H9 (cell line): ENCODE measurements at places on chromosomes 2 and 18.

DNA sequence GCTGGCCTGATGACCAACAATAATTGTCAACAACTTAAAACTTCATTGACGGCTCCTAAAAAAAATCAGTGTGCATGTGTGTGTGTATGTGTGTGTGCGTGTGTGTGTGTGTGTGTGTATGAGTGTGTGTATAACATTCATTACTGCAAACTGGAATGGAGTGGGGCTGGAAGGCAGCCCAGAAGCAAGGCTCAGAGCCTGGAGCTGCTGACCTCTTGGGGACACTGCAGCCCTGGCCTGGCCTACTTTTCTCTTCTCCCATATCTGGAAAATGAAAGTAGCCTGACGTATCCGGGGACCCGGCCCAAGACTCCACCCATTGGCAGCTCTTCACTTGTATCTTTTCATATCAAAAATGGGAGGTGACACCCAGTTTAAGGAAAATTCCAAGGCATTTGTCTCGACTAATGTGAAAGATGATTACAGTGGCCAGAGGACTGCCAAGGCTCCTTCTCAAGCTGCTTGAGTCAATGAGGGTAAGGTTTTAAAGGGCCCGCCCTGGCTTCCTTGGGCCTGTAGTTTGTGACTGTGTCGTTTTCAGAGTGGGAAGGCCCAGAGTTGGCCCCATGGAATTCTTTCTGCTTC, 72.4 kb upstream of the IL1R1 start:
- no peak for DNase-seq

- DNase-seq: no peak
Observed at GRCh38 chr2:232473467-232473890, 14.2 kb downstream of the ECEL1 start.

DNA sequence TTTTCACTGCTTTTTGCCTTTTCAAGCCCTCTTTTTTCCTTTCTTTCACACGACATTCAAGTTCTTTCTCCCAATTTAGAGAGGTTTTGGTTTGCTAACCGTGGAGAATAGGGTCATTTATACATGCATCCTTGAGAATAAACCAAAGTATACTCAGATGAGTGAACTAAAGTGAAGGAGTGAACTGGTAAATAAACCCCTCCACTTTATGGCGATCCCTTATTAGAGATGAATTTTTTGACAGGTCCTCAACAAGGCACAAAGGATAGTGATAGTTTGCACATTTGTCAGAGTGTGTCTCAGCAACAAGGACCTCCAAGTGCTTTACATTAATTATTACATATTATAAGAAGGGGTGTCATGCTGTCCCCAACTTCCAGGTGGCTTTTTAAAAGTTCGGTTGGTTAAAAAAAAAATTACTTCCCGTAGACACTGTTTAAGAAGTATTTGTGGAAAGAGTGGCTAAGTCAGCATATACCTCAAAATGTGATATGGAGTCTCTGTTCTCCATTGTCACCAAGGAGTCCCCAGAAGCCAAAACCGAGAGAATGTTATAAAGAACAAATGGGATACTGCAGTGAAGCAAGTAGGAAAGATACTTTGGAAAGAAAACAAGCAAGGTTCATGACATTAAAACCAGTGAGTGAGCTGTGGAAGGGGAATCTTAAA, 1.7 kb upstream of the SLC40A1 start:
- DNase-seq: no peak

- no peak for DNase-seq
Observed at GRCh38 chr18:46542545-46542944, 114.5 kb downstream of the LOXHD1 start.

DNA sequence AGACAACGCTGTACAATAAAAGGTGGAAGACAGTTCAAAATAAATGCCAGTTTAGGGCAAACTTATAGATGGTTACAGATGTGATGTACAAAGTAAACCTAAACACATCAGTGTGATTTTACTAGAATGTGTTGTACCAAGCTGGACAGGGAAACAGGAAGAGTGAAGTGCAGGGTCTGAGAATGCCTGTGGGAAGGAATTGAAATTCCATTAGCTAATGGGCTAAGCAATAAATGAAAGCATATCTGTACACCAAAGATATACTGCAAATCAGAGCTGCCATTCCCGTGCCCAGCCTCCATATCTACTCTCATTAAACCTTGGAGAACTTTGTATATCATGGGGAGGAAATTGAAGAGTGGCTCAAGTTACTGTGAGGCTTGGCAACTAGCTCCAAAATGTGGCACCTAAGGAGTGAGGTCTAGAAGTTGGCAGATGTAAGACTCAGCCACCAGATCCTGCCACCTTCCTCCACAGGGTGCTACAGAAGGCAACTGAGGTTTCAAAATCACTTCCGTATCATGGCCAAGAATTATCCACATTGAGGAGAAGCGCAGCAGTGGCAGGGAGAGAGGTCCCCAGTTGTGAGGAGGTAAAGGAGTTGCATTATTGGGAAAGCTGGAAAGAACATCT, 277.8 kb downstream of the TCF4 start:
- DNase-seq: no peak

GRCh38 chr18:42222557-42222956, 267.5 kb downstream of the PIK3C3 start:
- no peak for DNase-seq

GRCh38 chr2:201890453-201890852, 84.1 kb downstream of the CDK15 start:
- DNase-seq: no peak

DNA sequence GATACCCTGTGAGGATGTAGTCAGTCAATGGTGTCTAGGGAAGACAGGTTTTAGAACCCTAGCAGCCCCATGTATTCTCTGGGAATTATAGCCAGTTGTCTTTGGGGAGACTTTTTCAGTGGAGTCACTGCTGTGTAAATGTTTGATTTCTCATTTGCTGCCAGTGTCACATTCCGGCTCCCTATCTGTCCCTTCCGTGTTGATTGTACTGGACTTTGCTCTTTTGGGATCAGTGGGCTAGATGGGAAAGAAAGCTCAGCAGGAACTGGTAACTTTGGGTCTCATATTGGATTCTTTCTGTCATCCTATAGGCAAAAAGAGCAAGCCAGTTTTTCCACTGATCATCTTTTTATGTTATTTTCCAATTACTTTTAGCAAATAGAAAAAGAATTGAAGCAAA, 70.1 kb downstream of the GTF3C3 start:
- no peak for DNase-seq

DNA sequence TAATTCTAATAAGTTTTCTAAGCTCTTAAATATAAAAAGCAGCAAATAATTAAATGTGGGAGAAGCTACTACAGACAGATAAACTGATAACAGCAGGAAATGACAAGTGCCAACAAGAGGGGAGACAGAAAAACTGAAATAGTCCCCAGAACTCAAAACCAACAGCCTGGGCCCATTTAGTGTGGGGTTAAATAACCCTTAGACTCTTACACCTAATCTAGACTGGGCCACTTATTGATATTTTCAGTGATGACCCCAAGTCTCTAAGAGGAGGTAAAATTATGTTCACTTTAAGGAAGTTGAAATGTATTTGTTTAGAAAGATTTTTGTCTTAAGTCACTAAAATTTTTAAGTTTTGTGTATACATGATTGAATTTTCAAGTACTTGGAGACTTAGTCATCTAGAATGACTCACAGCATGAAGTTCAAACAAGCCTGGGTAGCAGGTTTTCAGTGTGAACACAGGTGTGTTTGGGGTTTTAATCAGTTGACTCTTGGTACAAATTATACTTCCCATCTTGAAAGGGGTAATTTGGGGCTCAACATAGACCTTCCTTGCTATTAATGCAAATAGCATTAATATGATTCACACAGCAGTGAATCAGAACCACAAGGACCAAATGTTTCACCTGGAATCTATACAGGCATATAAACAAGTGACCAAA, 54.9 kb upstream of the MYO3B start:
- no peak for DNase-seq

GRCh38 chr18:47261902-47262300, 10.4 kb upstream of the SKOR2 start:
- no peak for DNase-seq

DNA sequence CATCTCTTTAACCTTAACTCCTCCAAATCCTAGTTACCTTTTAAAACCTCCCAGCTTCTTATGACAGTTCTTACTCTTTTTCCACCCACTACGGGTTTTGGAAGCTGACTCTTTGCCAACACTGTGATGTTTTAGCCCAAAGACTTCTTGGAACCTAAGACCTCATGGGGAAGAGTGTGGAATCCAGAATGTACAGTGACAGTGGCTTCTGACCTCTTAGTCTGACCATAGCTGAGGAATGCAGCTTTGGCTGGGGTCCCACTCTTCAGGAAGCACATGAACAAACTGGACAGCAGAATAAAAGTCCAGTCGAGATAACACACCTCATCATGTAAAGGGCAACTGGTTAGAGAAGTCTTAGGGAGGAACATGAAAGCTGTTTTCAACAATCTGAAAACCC, 161.1 kb upstream of the PKDCC start:
- DNase-seq: no peak

DNA sequence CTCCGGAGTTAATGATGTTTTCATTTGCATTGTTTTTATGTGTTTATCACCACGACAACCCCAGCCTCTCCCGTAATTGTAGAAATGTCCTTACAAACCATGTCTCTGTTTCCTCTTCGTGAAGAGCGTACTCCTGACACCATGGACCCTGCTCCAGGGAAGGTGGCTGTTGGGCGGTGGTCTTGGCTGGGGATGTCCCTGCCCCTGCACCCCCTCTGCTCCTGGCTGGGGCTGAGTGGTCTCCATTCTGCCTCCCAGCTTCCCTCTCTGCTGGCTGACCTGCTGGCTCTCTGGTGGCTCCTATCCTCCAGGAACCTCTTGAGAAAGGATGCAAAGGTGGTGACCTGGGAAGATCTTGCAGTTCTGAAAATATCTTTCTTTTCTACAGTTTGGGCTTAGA, 81.1 kb downstream of the ASB1 start:
- no peak for DNase-seq

- no peak for DNase-seq
Observed at GRCh38 chr18:9649164-9649540, 34.8 kb upstream of the PPP4R1 start.

- no peak for DNase-seq
Observed at GRCh38 chr2:191051825-191052778, 38.1 kb upstream of the STAT1 start.

GRCh38 chr18:58168221-58168620, 124.2 kb downstream of the NEDD4L start:
- no peak for DNase-seq

GRCh38 chr2:26957534-26957933, 12.9 kb upstream of the MAPRE3 start:
- no peak for DNase-seq

- peak; percentile 49 for DNase-seq
Observed at GRCh38 chr2:129753261-129753660, 226.2 kb upstream of the RAB6C start.

GRCh38 chr2:183112577-183112976, 11.7 kb upstream of the NUP35 start:
- DNase-seq: no peak

- peak; percentile 77 for DNase-seq
Observed at GRCh38 chr2:71154798-71155197, 24.4 kb downstream of the MPHOSPH10 start.

DNA sequence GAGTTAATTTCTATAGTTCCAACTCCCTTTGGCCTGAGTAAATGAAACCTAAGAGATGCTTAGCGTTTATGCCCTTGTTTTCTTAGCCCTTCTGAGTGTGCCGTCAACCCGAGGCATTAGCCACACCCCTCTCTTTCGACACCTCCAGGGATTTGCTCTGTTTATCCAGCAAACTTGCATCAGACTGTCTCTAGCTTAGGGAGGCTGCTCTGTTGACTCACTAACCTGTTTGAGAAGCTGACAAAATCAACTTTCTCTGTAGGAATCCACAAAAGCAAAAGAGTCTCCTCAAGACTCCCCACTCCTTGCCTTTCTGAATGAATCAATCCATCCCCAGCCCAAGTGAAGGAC, 317.6 kb downstream of the TNS1 start:
- no peak for DNase-seq

DNA sequence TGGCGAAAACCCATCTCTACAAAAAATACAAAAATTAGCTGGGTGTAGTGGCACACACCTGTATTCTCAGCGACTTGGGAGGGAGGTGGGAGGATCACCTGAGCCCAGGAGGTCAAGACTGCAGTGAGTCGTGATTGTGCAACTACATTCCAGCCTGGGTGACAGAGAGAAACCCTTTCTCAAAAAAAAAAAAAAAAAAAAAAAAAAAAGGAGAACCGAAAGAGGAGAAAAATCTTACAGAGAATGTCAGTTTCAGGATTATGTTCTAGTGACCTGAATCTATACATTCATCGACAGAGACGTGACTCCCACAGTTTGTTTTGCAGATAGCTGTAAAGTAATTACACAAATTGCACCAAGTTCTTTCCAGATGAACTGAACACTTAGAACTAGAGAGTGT, 187.8 kb downstream of the FTCDNL1 start:
- DNase-seq: no peak

DNA sequence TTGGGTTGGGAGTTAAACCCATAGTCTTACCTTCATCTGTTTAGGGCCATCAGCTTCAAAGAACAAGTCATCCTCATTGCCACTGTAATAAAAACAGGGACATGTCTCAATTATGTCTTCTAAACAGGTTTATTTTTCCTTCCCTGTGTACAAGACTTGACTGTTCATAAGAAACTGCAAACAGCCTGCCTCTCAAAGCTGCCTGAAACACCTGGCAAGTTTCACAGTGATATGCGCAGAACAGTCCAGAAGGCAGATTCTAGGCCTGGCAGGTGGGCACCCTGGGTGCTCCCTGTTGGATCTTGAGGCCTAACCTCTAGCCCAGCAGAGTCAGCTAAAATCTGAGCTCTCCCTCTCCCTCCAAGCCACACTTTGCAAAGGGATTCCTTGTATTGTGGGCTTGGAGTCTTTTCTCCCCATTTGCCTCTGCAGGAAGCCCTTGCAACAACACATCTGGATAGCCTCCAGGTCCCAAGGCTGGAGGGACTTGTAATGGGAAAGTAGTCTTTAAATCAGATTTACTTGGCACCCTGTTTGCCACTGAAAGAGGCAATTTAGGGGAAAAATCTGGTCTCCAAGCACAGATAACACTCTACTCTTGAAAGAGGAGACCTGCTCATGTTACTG, 930 bp downstream of the IL1B start:
- DNase-seq: no peak

GRCh38 chr2:9268301-9269080, 61.9 kb downstream of the ASAP2 start:
- no peak for DNase-seq

GRCh38 chr2:46258937-46259776, 38.0 kb upstream of the EPAS1 start:
- no peak for DNase-seq

- no peak for DNase-seq
Observed at GRCh38 chr2:33510586-33510968, 34.1 kb downstream of the RASGRP3 start.

GRCh38 chr2:20917719-20918572, 95.0 kb upstream of the LDAH start:
- DNase-seq: no peak

DNA sequence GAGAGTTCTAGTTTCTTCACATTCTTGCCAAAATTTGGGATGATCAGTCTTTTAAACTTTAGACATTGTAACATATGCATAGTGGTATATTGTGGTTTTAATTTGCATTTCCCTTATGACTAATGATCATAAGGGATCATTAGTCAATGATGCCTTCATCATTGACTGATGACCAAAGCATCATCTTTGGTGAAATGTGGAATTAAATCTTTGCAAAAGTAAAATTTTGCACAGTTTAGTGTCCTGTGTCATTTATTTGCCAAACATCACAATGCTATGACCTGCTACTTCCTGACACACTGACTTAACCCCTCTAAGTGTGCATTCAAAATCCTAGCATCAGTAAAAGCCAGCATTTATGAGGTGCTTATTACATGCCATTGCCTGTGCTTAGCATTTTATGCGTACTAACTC, 58.9 kb upstream of the SLC1A4 start:
- no peak for DNase-seq
